Mucosa of gallbladder (tissue), 1 donor: ENCODE measurements at places on chromosomes 7 and 10.

DNA sequence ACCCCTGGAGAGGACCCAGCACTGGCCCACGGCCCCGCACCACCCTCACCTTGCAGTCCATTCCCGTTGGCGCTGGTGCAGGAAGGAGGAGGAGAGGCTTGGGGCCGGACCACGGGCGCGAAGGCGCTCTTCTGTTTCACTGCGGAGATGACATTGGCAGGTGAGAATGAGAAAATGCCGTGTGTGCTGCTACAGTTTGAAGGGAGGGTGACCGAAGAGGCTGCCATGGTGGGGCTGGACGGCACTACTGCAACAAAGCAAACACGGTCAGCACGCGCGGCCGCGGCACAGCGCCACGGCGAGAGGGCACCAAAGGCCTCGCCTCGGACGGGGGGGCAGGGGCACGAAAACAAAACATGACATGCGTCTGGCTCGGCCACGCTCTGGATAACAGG is 123.9 kb downstream of the EBF3 start:
- no peak for DNase-seq

GRCh38 chr7:128710481-128710880 is 28.7 kb upstream of the CALU start:
- DNase-seq, result no peak

GRCh38 chr10:89003344-89003743 is 12.7 kb downstream of the FAS start:
- DNase-seq, result no peak

DNA sequence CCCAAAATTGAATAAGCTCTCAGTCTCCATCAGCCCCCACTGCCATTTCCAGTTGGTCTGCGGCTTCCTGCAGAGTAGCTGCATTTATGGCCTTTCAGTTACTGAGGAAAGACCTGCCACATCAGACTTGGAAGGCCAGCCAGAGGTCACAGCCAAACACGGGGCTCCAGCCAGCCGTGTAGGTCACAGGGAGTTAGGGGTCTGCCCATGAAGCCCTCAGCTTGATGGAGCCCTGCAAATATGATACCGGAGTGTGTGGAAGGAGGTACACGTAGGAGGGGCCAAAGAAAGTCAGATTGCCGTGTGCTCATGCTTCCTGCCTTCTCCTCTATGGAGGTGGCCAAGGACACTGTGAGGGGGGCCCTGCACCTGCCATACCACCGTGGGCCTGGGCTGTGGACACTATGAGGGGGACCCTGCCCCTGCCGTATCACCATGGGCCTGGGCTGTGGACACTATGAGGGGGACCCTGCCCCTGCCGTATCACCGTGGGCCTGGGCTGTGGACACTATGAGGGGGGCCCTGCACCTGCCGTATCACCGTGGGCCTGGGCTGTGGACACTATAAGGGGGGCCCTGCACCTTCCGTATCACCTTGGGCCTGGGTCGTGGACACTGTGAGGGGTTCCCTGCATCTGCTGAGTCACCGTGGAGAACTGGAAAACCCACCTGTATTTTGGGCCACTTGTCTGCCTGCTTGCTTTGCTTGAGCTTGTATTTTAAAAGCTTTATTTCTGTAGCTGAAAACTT is 335.7 kb upstream of the SHH start:
- no peak for DNase-seq

- DNase-seq, result peak; percentile 24
Measured at GRCh38 chr7:75611557-75612178, 119.5 kb downstream of the SPDYE5 start.

DNA sequence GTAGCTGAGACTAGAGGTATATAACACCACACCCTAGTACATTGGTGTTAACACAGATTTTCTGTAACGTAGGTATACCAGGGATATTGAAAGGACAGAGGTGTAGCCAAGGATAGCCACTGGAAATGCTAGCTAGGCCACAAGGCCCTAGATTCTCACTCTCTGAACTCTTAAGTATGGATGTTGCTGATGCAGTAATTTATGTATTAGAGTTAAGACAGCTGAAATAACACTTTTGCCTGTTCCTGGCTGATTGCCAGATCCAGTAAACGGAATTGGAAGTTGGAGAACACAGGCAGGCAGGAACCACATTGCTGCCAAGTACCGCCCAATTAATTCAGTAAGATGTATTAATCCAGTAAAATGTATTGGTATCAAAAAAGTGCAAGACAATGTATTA is 1.8 kb downstream of the CALU start:
- no peak for DNase-seq

GRCh38 chr7:95960706-95961244 is 188.4 kb downstream of the DYNC1I1 start:
- DNase-seq, result no peak

GRCh38 chr10:110395350-110396283 is 90.9 kb upstream of the SMNDC1 start:
- DNase-seq, result peak; percentile 87

- DNase-seq, result peak; percentile 84
Measured at GRCh38 chr10:63713191-63714144, 192.3 kb downstream of the REEP3 start.
